Left ventricle myocardium superior (tissue), 1 donor: ENCODE measurements at places on chromosomes 16 and 17.

DNA sequence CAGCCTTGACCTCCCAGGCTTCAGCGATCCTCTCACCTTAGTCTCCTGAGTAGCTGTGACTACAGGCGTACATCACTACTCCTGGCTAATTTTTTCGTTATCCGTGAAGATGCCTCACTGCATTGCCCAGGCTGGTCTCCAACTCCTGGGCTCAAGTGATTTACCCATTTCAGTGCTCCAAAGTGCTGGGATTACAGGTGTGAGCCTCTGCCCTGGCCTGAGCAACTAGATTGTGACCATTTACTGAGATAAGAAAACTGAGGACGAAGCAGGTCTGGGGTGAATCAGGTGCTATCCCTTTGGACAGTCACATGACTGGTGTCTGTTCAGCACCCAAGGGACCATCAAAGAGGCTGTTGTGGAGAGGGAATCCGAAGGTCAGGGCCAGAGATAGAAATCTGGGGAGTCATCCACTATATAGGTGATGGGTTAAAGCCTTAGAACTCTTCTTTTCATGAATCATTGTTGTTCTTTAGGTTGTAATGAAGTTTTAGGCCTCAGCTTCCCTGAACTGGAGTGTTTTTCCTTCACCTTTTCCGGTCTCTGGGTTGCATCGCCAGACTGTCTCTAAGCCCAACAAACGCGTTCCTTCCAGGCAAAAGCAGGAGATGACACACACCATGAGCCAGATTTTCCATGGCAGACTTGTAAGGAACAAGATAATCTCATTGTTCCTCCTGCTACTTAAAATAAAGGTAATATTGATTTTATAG, 62.5 kb downstream of the FTO start:
- no peak for DNase-seq

DNA sequence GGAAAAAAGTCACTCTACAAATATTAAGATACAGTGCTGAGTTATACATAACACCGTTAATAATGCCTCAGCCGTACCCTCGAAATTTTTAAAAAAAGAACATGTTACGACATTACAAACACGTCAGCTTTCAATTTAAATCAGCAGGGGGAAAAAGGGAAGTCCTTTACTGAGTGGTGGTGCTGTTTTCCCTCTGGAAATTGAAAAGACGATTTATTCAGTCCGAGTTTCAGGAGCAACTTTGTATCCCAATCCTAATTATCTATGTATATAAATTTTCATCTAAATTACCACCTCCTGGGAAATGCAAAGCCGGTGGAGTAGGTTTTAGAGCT, 1.3 kb downstream of the NETO2 start:
- DNase-seq = no peak

- DNase-seq = no peak
These were observed 478.5 kb upstream of the SALL1 start for GRCh38 chr16:51629576-51629975.

DNA sequence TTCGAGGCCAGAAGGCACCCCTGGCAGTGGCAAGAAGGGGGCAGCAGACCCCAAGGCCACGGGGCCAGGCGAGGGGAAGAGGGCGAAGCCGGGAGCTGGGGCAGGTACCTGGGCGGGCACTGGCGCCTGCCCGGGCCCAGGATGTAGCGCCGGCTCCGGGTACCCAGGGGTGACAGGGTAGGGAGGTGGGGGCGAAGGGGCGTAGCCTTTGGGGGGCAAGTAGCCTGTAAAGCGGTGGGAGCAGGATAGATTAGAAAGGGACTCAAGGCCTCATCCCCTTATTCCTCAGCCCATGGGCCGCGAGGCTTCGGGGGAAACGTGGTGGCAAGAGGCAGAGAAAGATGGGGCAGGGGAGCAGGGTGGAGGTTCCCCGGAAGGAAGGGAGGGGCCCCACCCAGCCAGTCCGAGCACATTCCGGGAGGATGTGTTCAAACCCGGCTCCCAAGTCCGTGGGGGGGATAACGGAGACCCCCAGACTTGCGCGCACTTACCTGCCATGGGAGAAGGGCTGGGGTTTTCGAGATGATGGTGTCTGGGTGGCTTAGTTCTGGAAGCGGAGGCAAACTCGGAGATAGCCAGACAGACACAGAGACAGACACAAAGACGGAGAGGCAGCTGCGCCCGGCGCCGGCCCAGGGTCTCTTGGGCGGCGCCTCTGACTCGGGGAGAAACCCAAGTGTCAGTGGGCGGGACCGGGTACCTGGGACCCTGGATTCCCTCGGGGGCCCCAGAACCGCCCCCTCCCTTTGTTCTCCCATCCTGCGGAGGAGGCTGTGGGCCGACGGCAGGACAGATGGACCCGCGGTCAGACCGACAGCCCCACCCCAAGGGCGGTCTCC, 493 bp downstream of the PLSCR3 start:
- no peak for DNase-seq

DNA sequence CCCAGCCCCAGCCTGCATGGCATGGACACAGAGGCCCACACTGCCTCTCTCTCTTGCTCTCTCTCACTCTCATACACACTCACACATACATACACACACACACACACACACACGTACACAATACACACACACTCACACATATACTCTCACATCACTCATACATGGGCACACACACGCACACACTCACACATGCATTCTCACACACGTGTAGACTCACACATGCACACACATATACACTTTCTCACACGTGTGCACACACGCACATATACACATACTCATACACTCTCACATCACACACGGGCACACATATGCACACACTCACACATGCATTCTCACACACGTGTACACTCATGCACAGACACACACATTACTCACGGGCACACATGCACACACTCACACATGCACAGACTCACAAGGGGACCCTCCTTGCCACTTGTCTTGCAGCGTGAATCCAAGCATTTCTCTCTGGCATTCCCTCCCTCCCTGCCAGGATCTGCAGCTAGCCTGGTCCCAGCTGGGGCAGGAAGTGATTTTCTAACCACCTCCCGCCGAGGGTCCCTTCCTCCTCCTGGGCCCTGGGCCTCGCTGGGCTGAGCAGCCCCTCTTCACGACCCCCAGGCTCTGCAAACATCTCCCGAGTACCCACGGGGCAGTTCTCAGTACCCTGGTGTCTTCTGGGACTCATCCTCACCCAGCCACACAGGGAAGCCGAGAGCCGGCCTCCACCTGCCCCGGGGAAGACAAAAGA, 37.5 kb downstream of the IL21R start:
- no peak for DNase-seq

- DNase-seq = no peak
These were observed 212.8 kb upstream of the ELAC2 start for GRCh38 chr17:13230350-13231264.

DNA sequence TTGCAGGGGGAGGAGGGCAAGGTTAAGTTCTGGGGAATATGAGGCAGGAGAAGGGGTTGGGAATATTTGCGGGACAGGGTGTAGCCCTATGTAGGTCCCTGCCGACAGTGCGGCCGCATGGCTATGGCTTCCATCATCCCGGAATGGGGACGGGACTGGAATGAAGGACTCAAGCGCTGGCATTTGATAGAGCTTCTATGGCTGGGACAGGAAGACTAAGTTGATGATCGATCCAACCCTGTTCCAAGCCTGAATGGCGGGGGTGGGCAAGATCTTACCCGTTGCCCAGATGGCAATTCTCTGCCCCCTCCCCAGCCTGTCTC, 47.1 kb downstream of the SRCIN1 start:
- DNase-seq = no peak

GRCh38 chr17:52047086-52047485, 111.4 kb downstream of the CA10 start:
- DNase-seq = no peak

GRCh38 chr17:63675231-63675606, 24.7 kb downstream of the LIMD2 start:
- no peak for DNase-seq

GRCh38 chr16:85312642-85313525, 200.6 kb upstream of the CIBAR2 start:
- DNase-seq = no peak

DNA sequence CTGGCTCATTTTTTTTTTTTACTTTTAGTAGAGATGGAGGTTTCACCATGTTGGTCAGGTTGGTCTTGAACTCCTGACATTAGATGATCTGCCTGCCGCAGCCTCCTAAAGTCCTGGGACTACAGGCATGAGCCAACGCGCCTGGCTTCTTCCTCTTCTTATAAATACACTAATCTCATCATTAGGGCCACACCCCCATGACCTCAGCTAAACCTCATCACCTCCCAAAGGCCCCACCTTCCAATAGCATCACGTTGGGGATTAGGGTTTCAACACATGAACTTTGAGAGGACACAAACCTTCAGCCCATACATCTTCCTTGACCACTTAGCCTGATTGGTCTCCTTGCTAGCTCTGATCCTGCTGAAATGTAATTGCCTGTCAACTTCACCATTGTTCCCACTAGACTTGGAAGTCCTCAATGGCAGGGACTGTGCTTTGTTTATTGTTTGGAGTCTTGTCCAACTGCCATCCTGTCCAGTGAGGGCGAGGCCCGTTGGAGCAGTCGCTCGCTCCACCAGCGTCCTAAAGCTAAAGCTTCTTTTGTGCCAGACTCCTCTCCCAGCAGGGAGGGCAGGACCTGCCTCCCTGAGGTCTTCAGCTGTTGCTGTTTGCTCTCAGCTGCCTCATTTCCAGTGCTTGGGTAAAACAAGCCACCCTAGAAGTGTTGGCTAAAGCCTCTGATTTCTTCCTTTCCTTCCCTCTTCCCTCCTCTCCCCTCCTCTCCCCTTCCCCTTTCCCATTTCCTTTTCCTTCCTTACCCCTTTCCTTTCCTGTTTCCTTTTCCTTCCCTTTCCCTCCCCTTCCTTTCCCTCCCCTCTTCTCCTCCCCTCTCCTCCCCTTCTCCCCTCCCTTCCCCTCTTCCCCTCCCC, 85.3 kb downstream of the HAPSTR1 start:
- DNase-seq = no peak

GRCh38 chr16:56113223-56113622, 78.1 kb upstream of the GNAO1 start:
- DNase-seq = peak; percentile 53

GRCh38 chr16:86367291-86368072, 142.8 kb upstream of the FOXF1 start:
- no peak for DNase-seq

DNA sequence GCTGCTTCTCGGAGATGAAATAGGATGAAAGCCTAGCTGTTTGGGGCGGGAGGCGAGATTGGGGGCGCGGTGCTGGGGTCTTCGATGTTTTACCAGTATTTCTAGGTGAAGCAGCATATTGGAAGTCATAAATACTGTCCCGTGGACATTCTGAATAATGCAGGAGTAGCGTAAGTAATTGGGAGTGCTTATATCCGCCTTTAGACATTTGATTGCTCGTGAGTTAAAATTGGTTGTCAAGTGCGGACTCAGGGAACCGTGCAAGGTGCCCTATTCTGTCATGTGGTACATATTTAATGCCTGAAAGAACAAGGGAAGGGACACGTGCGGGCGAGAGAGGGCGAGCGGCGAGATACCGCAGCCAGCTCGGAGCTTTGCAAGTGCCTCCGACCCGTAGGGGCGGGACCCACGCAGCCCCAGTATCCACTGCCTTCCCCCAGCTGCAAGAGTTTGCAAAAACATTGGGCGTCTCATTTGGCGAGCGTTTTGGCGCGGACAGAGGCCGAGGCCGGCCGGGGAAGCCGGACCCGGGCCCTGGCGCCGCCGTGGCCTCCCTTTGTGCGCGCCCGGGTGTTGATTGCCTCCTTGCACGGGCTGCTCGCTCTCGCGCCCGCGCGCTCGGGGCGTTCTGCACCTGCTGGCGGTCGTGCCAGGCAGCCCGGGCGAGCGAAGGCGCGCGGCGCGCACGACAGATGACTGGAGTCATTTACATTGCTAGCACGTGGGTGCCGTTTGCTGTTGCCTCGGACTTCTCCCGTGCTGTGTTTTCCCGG, 849.8 kb upstream of the RBFOX1 start:
- no peak for DNase-seq

GRCh38 chr16:71289732-71290062, 495 bp upstream of the CMTR2 start:
- no peak for DNase-seq

DNA sequence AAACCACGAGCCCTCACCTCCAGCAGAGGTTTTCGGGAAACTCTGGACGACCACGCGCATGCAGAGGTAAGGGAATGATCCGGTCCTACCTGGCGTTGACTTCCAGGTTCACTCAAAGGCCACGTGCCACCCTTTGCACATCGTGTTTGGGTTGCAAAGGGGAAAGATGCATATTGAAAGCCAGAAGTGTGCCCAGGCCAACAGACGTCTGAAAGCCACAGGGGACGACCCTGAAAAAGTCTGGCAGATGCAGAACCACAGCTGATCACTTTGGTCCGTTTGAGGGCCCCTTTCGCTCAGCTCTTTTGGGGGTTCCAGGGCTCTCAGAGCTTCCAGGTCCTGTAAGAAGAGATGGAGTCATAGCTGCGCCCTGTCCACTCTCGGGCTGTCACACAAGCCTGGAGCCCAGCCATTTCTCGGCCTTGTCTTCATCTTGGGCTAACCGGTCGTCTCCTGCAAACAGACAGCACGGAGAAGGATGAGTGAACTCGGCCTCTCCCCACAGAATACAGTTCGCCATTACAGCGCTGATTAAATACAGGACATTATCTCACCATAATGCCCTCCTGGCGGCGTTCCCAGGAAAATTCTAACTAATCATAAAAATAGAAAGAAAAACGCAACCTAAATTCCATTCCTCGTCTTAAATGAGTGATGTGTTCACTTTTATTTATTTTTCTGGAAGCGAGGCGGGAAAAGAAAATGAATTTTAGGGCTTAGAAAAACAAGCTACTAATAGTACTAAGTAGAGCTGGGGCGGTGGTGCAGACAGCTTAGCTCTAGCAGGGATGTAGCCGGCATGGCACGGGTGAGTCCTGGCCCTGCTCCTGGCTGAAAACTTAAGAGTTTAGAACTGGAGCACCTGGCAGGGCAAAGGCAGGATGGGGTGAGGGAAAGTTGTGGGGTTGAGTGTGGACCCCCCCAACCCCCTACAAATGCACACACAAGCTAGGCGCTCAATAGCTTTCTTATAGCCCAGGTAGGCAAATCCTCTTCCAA, 45.5 kb upstream of the ZFHX3 start:
- no peak for DNase-seq

GRCh38 chr16:80703131-80704071, 101.0 kb downstream of the CDYL2 start:
- no peak for DNase-seq

DNA sequence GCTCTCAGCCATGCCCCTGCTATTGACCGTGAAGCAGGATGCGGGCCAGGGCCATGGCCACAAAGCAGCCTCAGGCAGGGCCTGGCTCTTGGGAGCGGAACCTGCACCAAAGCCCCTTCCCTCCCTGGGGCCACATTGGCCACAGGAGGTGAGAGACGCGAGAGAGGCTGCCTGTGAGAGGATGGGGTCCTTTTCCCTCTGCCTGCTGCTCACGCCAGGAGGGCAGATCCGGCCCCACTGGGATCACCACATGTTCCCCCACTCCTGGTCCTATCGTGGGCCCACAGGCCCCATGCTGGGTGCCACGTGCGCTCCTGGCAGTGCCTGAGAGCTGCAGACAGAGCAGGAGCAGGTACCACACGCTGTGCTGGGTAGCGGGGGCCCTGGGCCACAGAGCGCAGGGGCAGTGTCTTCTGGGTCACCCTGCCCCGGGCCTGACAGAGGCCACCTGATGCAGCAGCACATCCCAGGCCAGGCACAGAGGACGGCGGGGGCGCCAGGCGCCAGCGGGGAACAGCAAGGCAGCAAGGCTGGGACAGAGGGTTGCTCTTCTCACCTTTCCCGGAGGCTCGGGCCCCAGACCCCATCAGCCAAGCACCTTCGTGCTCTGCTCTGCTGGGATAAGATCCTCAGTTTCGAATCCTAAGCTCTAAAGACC, 9.2 kb upstream of the NUDT16L1 start:
- peak; percentile 29 for DNase-seq

GRCh38 chr17:46060461-46060860, 61.4 kb downstream of the STH start:
- DNase-seq = no peak
